Mesenteric fat pad (tissue), 1 donor: ENCODE measurements at places on chromosomes 12 and 14.

- DNase-seq = no peak
Measured at GRCh38 chr14:78248501-78249090, 78.4 kb downstream of the NRXN3 start.

DNA sequence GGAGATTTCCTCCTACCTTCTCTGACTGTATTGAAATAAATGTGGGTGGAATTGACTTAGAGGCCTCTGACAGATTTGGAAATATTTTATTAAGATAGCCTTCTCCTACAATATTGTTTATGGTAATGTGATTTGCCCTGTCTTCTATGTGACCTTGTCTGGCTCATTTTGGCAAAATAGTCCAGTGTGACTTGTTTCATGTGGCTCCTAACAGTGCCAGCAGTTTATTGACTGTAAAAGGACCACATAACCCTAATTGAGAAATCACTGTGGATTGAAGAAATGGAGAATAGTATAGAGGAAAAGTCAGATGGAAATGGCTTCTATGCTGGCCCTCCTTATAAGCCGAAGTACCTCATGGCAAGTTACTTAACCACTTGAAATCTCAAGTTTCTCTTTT, 170.9 kb upstream of the PTPRQ start:
- DNase-seq = no peak

DNA sequence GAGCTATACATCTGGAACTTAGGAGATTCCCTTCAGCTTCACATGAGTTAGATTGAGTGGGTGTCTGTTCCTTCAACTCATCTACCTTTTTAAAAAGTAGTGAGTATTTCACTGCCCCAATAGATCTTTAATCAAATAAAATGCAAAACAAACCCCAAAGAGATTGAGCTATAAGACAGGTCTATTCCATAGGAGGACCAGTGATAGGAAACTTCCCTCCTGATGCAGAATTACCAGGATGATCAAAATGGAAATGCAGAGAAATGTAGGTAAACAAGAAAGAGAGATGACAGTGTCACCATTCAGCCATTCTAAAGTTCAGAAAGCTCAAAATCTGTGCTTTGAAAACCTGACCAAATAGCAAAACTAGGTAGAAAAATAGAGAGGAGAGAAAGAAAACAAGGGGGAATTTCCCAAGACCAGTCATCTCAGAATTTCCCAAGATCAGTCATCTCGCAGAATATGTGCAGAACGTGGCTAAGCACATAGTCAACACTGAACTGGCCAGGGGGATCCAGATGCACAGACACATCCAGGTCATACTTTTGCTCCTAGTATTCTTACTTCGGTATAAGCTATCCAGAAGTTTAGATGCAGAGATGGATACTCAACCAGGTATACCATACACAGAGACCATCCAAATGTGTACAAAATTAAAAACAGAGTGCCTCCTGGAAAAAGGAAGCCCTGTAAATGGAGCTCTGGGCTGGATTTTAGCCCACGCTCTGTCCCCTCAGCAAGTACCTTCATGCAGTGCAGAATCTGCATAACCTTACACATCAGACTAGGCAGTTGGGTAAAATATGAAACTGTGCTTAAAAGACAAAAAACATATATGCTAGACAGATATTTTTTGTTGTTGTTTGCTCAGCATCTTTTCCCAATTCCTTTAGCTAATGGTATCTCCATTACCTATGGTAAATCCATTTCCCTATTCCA, 27.4 kb downstream of the SLC41A2 start:
- no peak for DNase-seq

DNA sequence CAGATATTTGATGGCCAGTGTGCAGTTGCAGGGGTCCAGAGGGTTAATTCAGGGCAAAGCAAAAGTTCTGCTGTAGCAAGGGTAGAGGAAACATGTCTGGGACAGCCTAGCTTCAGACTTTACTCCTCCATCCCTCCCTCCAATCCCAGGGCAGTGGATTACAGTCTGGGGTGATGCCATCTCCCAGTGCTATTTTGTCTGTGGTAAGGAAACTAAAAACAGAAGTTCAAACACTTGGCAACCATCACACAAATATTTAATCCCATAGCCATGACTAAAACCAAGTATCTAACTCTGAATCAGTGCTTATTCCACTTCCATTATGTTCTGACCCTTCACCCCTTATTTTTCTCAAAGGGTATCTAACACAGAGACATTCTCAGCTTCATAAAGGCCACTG, 61.8 kb downstream of the PIK3C2G start:
- no peak for DNase-seq

DNA sequence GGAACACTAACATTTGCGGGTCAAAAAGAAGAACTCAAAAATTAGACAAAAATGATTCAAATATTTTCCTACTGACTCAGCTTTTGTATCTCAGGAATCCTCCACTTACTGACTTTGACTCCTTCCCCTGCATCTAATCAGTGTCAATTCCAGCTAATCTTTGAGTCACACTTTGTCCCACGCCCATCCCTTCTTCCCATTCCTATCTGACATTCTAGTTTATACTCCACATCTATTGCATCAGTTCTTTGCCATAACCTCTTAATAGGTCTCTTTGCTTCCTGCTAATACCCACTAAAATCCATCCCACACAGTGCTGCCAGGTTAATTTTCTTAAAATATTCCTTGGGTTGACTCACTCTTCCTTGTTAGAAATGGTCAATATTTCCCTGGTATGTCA, 19.1 kb downstream of the BBS10 start:
- DNase-seq = no peak

- DNase-seq = peak; percentile 71
Measured at GRCh38 chr12:51867796-51868428, 19.4 kb upstream of the FIGNL2 start.

- DNase-seq = no peak
Measured at GRCh38 chr14:64465191-64465822, at the start of gene AKAP5. Gene AKAP5 (plus strand): TSS chr14:64465499. CDS start chr14:64468395, 2,896 bp downstream.

GRCh38 chr12:91920741-91921140, 224.9 kb downstream of the BTG1 start:
- no peak for DNase-seq

GRCh38 chr14:64701660-64702059, 2.6 kb upstream of the PLEKHG3 start:
- peak; percentile 11 for DNase-seq

GRCh38 chr12:128305336-128305892, 38.4 kb downstream of the TMEM132C start:
- DNase-seq = no peak

DNA sequence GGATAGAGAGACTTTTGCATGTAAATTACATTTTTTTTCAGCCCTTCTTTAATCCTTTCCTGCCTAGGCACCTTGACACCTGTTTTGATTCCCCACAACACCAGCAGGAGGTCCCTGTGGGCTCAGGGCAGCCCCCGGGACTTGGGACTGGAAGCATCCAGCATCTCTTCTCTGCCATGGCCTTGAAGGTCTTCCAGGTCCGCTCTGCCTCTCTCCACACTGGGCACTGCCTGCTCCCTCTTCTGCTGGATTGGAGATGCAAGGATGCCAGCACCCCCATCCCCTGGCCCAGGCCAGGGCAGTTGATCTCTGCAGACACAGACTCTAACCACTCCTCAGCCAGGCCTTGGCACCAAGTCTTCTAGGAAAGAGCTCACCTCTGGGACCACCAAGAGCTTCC, 134.5 kb upstream of the C14orf180 start:
- peak; percentile 64 for DNase-seq

- DNase-seq = no peak
Measured at GRCh38 chr12:129622566-129622965, 281.3 kb downstream of the TMEM132D start.

GRCh38 chr14:61188978-61189808, 91.9 kb downstream of the TMEM30B start:
- no peak for DNase-seq

DNA sequence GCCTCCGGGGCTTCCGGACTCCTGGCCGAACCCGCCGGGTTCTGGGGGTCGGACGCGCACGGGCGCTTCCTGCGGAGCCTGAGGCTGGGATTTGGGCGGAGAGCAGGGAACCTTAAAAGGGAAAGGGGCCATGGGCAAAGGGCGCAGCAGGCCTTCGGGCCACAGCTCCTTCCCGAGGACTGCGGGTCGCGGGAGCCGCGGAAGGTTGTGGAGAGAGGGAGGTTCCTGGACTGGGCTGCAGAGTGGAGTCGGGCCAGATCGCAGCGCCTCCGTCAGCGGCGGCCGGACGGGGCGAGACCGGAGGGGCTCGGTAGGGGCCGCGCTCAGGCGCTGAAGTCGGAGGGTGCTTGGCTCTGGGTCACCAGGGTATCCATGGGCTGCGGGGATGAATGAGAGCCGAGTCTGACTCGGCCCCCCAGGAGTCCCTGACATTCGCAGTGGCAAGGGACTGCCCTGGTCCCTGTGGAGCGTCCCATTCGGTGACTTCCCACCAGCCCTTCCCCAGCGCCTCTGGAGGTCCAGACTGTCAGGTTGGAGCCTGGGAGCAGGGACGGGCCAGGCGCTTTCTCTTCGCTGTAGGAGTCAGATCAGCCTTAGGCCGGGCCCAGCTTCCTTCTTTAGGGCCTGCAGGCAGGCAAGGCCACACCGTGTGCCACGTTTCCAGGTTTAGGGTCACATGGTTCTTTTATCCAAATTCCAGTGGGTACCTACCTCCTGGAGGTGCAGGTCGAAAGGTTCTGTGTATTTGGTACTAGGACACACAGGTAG, 938 bp upstream of the SLC25A29 start:
- no peak for DNase-seq

GRCh38 chr14:32414808-32415255, 85.7 kb downstream of the AKAP6 start:
- DNase-seq = no peak

- DNase-seq = peak; percentile 96
Measured at GRCh38 chr14:74612350-74613021, 449 bp upstream of the LTBP2 start.

DNA sequence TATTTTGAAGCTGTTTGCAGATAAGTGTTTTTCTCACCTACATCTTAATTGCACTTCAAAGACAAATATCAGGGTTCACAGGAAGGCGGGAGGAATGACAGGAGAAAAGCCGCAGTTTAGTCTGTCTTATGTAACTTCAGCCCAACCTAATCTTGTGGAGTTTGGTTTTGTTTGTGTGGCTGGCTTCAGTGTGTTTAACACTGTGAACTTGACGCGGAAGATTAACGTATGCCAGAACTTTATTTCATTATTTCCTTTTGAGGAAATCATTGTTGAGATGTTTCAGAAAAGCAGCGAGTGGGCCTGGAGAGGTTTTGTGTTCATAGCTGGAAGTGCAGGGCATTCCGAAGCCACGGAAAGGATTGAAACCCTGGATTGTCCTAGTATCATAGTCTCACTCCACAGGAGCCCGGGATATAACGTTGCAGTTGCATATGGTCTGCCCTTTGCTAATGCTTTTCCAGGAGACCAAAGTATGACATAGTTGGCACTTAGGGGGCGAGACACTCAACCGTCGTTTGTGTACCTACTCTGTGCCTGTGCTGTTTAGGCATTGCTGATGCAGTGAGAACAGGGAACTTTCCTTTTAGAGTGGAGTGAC, 2.0 kb downstream of the PELI2 start:
- no peak for DNase-seq

- no peak for DNase-seq
Measured at GRCh38 chr14:22387776-22388241, 201.2 kb downstream of the DAD1 start.

DNA sequence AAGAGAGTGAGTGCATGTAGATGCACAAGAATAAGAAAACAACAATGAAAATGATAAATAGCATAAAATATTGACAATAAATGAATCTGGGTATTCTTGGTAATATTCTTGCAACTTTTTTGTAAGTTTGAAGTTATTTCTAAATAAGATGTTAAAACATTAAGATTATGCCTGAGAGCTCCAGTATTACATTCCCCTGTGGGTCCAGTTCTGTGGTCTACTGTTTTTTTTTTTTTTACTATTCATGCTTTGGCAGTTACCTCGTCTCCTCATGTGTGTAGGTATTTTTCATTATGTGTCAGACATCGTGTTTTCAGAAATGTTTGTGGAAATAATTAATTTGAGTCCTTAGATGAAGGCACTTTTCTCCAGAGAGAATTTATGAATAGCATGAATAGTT, 386.2 kb downstream of the AACS start:
- no peak for DNase-seq

DNA sequence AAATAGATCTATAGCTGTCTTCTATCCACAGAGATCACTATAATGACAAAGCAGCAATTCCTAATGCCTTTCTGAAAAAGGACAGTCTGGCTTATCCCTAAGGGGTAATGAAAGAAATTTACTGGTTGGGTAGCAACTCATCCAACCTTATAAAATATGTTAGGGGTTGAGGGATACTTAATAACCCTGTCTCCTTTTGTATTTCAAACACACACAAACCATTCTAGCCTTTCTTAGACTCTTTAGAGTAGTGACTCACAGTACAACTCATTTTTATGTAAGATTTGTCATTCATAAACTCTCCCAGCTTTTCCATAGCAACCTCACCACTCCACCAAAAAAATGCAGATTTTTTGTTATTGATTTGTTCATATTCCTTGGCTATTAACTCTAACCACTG, 167.9 kb downstream of the FSCB start:
- DNase-seq = no peak

DNA sequence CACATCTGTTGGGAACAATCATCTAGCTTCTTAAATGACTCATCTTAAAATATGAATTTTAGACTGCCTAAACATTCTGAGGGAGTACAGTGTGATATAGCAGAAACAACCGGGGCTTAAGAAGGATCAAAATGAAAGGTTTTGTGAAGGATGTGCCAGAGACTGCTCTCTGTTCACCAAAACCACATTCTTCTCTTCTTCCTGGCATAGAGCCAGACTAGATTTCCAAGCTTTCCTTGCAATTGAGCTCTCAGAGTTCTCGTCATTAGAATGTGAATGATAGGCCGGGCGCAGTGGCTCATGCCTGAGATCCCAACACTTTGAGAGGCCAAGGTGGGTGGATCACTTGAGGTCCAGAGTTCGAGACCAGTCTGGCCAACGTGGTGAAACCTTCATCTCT, 94.5 kb downstream of the LRRIQ1 start:
- no peak for DNase-seq

DNA sequence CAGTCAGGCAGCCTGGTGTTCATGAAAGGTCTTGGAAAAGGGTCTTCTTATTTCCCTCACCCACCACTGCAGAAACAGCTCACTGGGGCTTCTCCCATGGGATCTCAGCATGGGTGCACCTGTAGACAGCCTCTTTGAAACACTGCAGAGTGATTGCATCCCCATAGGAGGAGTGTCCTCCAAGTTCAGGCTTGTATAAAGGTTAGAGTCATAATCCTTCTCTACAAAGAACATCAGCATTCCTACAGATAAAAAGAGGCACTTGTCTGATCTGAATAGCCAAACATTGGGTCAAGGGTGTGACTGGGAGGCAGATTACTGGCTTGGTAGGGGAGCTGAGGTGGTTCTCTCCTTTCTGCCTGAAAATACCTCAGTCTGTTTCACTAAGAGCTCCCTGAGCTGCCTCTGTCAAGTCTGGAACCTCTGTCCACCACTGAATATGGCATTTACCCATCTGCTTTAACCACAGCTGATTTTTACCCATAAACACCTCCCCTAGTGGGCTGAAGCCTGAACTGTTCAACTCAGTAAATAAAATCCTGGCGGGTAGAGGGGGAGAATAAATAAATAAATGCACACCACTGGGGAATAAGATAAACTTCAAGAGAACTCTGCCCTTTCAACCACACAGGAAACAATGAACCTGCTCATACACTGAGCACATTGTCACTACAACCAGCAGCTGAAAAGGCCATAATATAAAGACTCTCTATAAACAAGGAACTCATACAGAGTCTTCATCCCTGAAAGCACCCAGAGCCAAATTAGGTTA, 120.7 kb upstream of the SCAF11 start:
- DNase-seq = no peak

- no peak for DNase-seq
Measured at GRCh38 chr14:96470331-96470730, 31.9 kb upstream of the PAPOLA start.

- no peak for DNase-seq
Measured at GRCh38 chr12:106135781-106136180, 3.0 kb downstream of the NUAK1 start.

GRCh38 chr12:105970885-105971284, 167.9 kb downstream of the NUAK1 start:
- DNase-seq = no peak
